Psoas muscle (tissue), 8 donors: ENCODE measurements at places on chromosomes 4 and X. TPM values are rescaled to one million over a fixed set of nuclear protein-coding genes. Genes with fewer than 3 reads are reported as not detected.

GRCh38 chrX:9728261-9728660, 37.4 kb downstream of the GPR143 start:
- DNase-seq: no peak

GRCh38 chr4:8744083-8744805, 127.4 kb downstream of the HMX1 start:
- DNase-seq: peak; percentile 15

DNA sequence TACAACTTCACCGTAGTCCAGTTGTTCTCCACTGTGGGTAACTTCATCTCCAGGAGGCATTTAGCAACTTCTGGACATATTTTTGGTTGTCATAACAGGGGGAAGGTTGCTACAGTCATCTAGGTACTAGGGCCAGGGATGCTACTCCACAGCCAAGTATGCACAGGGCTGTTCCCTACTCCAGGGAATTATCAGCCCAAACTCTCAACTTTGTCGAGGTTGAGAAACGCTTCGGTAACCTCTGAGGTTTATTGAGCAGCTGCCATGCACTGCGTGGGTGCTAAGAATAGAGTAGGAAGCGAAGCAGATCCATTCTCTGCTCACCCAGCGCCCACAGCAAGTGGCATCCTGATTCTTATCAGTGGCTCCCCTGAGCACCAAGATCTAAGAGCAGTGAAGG, 8.2 kb downstream of the FGFBP1 start:
- DNase-seq: peak; percentile 27

DNA sequence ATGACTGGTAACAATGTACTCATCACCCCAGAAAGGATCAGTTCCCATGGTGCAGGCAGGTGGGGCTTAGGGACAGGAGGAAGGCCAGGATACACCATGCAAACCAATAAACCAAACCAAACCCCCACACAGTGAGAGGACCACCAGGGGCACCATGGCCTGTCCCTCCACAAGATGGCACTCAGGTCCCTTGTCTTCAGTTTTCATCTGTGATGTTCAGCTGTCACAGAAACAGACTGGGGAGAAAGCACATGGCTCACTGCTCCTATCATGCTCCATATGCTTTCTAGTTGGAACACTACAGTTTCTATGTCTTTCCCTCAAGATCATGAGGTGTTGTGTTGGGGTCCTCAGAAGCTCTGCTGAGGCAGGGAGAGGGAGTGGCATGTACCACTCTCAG, 10.1 kb downstream of the HS3ST1 start:
- DNase-seq: no peak

GRCh38 chr4:109645874-109646710, 57.2 kb downstream of the CASP6 start:
- no peak for DNase-seq

GRCh38 chr4:107388736-107389274, 331.2 kb downstream of the PAPSS1 start:
- DNase-seq: no peak

GRCh38 chrX:96989830-96990571, 106.3 kb downstream of the RPA4 start:
- DNase-seq: no peak

- no peak for DNase-seq
Measured at GRCh38 chr4:141826260-141826659, 189.9 kb downstream of the IL15 start.

DNA sequence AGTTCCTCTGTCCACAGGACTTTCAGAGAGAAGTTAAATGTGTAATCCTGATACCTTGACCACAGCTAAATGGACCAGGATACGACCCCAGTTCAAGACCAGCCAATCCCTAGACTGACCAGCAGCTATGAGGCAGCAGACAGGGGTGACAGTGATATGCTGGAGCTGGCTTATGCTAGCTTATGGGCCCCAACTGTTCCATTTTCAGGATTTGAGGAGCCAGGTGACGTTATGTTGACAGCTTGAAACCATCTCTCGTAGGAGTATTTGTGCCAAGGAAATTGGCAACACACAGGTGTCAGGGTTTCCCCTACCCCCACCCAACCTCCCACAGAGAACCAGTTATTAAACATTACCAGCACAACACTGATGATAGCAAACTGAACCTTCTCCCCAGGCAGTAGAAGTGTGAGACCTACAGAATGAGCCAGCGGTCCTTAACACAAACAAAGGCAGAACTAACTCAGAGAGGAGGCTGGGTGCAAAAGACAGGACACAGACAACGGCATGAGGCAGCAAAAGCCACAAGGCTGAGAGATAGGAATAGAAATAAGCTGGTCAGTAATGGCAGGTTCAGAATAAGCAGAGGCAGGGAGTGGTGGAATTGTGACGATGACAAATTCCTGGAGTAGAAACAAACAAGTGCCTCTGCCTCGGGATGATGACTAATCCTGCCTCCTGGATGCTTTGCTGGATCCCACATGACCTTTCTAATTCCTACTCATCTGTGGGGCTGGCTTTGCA, 85.6 kb upstream of the CPEB2 start:
- no peak for DNase-seq

DNA sequence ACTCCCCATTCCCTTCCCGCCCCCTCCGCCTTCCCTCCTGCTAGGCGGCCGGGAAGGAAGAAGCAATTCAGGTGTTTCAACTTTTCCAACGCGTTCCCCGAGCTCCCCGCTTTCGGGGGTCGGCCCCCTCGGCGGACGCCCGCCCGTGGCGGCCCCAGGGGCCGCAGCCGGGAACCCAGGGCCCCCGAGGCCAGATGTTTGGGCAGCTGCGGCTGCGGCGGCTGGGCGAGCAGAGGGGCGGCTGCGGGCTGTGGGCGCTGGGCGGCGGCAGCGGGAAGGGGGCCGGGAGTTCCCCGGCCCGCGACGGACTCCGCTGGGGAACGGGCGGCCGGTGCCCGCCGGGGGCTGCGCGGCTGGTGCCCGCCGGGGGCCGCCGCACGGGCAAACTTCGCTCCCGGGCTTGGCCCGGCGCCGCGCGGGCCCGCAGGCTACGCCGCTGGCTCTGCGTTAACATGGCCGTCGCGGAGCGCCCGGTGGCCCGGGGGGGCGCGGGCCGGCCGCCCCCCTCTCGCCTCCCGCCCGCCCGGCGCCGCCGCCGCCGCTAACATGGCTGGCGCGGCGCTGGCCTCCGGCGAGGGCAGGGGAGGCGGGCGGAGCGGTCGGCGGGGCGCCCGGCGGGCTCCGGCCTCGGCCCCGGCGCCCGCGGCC, 510 bp downstream of the HMGB3 start:
- no peak for DNase-seq

DNA sequence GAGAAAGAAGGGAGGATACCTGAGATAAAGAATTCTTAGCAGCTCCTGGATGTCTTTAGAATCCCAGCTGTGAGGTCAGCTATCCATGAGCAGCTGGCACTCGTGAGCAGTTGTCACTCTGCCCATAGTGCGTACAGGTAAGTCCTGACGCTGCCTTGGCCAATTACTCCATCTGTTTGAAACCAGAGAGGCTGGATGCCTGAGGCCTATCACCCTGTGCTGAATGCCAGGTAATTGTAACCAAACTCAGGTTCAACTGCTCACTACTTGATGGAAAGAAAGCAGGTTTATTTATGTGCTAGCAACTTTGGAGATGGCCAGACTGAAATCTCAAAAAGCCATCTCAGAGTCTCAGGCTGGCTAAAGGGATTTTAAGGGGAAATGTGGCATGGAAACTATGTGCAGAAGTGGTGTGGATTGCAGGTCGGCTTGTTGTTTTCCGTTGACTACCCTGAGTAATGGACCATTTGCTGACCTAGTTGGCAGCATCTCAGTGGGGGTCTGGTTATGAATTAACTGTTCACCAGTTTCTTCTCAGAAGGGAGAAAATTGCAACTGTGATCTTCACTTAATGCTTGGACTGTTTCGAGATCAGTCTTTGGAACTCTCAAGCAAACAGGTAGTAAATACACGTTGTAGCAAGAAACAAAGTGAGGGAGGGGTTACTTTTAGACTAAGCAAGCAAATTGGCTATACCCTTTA, 1614.0 kb upstream of the PCDH10 start:
- no peak for DNase-seq

DNA sequence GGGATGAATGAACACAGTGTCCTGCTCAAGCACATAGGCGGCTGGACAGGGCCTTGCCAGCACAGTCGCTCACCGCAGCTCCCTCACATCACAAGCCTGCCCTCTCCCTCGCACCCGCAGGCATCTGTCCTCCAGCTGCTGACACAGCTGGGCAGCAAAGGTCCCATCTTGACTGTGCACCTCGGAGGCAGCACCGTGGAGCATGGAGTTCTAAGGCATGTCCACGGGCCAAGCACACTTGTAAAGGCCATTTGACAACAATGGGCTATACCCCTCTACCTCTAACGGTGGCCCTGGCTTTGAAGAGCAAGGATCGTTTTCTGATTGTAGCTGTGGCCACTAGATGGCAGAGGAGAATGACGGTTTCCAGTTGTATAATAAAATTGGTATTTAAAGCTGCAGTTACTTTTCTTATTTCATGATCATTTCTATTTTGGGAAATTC, 53.8 kb downstream of the APLN start:
- DNase-seq: no peak

- DNase-seq: no peak
Measured at GRCh38 chr4:46123913-46124755, at the start of gene GABRG1. TSS of gene GABRG1 (minus strand) at chr4:46124054. CDS start at chr4:46123913, 141 bp downstream.

MAGEA12 gene
- polyA plus RNA-seq: not detected

METTL14 gene
- 5.2 TPM for polyA plus RNA-seq

STK26 gene
- polyA plus RNA-seq: 0.25 TPM

UGT2B10 gene
- not detected for polyA plus RNA-seq

ZNF157 gene
- polyA plus RNA-seq: not detected

SLC10A7 gene
- polyA plus RNA-seq: 3.9 TPM

FDCSP gene
- polyA plus RNA-seq: not detected

AKAP14 gene
- not detected for polyA plus RNA-seq

ABCG2 gene
- polyA plus RNA-seq: 0.10 TPM

F11 gene
- not detected for polyA plus RNA-seq

UGT2A1 gene
- polyA plus RNA-seq: not detected
